Right renal pelvis (tissue), 4 donors: ENCODE measurements at places on chromosomes 1 and 21. TPM values are rescaled to one million over a fixed set of nuclear protein-coding genes. Genes with fewer than 3 reads are reported as not detected.

- DNase-seq = no peak
Measured at GRCh38 chr1:245142171-245142798, 12.5 kb upstream of the KIF26B start.

DNA sequence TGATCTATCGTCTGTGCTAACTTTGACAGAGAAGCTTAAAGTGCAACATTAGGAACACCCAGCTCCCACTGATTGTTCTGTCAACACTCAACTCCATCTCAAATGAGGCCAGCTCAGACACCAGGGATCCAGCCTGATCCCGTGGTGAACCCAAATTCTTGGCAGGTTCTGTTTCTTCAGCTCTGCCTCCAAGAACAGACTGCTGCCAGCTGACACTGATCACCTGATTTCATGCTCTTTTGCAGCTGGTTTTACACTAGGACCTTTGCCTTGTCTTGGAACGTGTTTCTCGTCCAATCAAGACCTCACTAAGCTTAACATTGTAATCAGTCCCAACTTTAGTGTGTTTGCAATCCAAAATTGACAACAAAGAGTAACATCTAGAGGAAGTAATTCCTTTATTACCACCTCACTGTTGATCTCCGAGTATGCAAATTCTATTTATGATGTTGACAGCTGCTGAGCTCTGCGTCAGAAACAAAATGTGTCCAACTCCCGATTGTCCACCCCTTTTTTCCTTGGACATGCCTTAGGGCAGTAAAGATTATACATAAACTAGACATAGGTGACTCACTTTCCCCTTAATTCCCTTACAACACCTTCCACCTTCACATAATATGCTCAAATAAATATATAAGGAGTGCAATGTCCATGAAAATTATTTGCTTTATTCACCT, 1.6 kb upstream of the HYI start:
- DNase-seq = no peak

Gene TDRD5
- polyA plus RNA-seq = 4.5 TPM

Gene ARL8A
- polyA plus RNA-seq = 45.8 TPM

Gene C8B
- polyA plus RNA-seq = not detected

Gene FRRS1
- polyA plus RNA-seq = 8.2 TPM

Gene DPH2
- polyA plus RNA-seq = 26.8 TPM

Gene TMCO4
- polyA plus RNA-seq = 21.7 TPM

Gene NEK2
- 17.8 TPM for polyA plus RNA-seq

Gene SLC6A17
- 1.0 TPM for polyA plus RNA-seq
